ENCODE measurements at places on chromosomes 6 and 20. TPM values are rescaled to one million over a fixed set of nuclear protein-coding genes. Genes with fewer than 3 reads are reported as not detected.

Gene UST
- polyA plus RNA-seq: 0.46 TPM

Gene CLDN20
- polyA plus RNA-seq: not detected

Gene TCF19
- 11.7 TPM for polyA plus RNA-seq

Gene DNAH8
- polyA plus RNA-seq: under 0.01 TPM

Gene SSTR4
- 0.04 TPM for polyA plus RNA-seq

Gene SLC35B3
- 23.0 TPM for polyA plus RNA-seq

Gene CD40
- polyA plus RNA-seq: 7.9 TPM

Gene SLC24A3
- 4.4 TPM for polyA plus RNA-seq

Gene EGFL8
- 15.1 TPM for polyA plus RNA-seq

Gene SNAP91
- polyA plus RNA-seq: 0.60 TPM

Gene KCNK5
- 8.6 TPM for polyA plus RNA-seq

Gene BPIFB1
- polyA plus RNA-seq: not detected

Gene RIPK1
- polyA plus RNA-seq: 23.8 TPM

Gene APOBEC2
- 0.20 TPM for polyA plus RNA-seq

Gene DPPA5
- polyA plus RNA-seq: not detected

Gene SPATA25
- 1.7 TPM for polyA plus RNA-seq

Measured in sigmoid colon (tissue), 7 donors.